ENCODE measurements at places on chromosomes 1 and 21. TPM values are rescaled to one million over a fixed set of nuclear protein-coding genes. Genes with fewer than 3 reads are reported as not detected.

GRCh38 chr1:47913225-47913823 lies 83.9 kb downstream of the TRABD2B start:
- no peak for DNase-seq

DNA sequence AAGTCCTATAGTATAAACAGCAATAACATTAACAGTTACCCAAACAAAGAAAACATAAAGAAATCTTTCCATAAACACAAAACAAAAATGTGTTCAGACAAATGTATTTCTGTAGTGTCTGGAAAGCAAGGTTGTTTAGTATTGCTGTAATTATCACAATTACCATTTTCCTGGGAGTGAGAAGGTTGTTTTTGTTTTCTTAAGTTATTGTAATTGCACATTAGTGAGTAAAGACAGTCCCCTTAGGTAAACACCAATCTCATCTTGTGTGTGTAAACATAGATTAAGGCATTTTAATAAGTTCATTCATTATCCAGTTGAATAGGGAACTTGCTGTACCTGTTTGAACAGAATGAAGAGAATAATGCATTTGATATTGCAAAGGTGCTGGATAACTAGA lies 356.9 kb upstream of the ADGRL4 start:
- no peak for DNase-seq

DNA sequence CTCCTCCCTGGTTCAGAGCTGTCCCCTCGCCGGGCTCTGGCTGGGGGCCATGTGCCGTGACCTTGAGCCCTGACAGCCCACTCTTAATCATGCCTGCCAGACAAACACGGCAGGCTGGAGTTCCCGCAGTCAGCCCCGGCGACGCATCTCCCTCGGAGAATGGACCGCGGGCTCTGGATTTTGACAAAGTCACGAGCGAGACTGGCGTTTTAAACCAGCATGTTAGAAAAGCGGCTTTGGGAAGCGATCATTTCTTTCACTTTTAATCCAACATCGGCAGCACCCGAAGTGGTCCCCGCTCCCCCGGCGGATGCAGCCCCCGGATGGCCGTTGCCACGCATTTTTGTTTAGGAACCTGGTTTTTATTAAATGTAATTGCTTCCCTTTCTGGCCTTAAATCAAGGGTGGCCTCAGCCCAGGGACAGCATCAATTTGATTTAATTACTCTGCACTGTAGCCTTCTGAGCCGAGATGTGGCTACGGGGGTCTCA lies 70.9 kb downstream of the PRDM16 start:
- no peak for DNase-seq

GRCh38 chr1:186518822-186519381 lies 58.0 kb upstream of the PDC start:
- DNase-seq: no peak

- DNase-seq: peak; percentile 77
These were observed 61.1 kb upstream of the IRF2BP2 start for GRCh38 chr1:234670967-234671626.

DNA sequence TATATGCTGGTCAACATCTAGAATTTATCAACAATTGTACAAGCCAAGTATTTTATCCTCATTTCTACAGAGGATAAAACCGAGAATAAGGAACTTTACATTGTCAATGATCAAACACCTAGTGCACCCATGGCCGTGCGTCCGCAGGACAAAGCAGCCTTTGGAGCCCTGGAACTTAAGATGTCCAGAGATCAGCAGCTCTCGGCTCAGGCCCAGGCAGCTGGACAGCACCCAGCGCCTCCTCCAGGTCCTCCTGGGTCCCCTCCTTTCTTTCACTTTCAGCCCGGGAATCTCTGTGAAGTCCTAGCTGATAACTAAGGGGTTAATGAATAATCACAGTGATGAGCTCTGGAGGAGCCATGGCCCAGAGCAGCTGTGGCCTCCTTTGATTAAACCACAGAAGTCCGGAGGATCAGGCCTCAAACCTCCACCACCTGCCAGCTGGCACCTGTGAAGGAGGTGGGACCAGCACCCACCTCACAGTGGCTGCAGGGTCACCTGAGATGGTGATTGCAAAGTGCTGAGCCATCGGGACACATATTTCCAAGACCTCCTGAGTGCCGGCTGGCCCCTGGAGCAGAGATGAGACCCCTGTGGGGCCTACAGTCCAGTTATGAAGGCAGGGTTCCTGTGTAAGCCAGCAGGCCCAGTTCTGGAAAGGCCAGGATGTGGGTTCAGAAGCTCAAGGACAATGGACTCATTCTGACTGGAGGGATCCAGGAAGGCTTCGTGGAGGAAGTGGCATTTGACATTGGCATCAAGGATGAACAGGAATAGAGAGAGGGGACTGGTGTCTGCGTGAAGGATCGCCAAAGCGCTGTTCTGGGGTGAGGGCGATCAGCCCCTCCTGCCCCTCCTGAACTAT lies 11.6 kb upstream of the SAMD11 start:
- DNase-seq: no peak

GRCh38 chr1:152182944-152183361 lies 23.9 kb upstream of the RPTN start:
- peak; percentile 96 for DNase-seq

GRCh38 chr1:108154314-108154713 lies 45.8 kb downstream of the SLC25A24 start:
- DNase-seq: no peak

GRCh38 chr1:200694738-200695137 lies 25.0 kb upstream of the DDX59 start:
- DNase-seq: no peak

GRCh38 chr1:61579802-61580201 lies 145.1 kb downstream of the TM2D1 start:
- no peak for DNase-seq

DNA sequence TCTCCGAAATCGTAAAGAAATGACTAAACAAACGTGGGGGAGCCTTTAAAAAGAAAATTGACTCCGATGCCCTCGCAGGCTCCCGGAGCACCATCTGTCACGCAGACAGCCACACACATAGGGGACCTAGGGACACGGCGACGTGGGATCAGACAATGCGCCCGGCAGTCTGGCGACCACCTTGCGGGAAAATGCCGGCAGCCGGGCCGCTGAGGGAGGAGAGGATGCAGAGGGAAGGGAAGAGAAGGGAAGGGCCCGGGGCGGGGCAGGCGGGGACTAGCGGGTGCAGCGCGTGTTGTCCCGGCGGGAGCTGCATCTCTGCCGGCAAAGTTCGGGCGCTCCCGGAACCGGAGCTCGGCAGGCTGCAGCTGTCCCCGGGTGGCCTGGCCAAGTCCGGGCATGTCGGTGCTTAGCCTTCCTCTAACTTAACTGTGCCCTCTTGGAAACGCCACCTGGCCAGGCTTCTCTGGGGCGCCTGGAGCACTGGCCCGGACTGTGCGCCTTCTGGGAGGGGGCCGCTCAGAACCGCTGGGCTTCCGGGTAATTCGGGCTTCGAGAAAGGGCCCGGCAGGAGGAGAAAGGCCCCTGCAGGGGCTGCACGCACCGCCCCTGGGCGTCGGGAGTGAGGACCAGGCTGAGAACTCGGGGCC lies 1.8 kb downstream of the NHLH2 start:
- no peak for DNase-seq

- DNase-seq: no peak
These were observed 97.8 kb downstream of the BEND5 start for GRCh38 chr1:48678710-48679505.

GRCh38 chr1:167388976-167389375 lies 129.4 kb downstream of the CD247 start:
- no peak for DNase-seq

GRCh38 chr21:42389449-42389835 lies 6.4 kb downstream of the TMPRSS3 start:
- no peak for DNase-seq

DNA sequence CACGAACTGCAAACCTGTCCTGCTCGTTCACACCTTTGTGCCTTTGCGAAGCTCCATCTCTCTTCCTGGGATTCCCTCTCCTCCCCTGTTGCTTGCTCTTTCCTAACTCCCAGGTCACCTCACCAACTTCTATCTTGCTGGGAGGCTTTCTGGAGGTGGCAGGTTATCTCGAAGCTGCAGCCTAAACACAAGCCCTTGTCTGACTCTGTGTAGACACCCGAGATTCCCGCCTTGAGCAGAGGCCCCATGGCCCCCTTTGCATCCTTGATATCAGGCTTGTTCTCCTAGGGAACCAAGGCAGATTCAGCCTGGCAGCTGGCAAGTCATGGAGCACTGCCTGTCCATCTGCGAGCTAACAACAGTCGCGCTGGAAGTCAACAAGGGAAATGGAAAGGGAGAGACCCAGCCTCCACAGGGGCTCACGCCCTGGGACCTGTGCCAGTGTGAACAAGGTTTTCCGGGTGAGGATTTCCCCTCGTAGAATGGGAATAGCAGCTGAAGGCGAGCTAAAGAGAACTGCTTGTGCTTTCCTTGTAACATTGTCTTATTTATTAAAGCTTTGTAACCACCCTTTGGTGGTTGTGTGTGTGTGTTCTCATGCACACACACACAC lies 109.5 kb upstream of the JUN start:
- DNase-seq: no peak

- DNase-seq: no peak
These were observed 1.0 kb upstream of the FOXO6 start for GRCh38 chr1:41360074-41360785.

The INAVA gene
- not detected for total RNA-seq

The PIGR gene
- not detected for total RNA-seq

The GOLPH3L gene
- total RNA-seq: 30.1 TPM

The RNU1-1 gene
- 2,882 TPM for total RNA-seq

All from fibroblast of the aortic adventitia (primary cell).